ENCODE measurements at places on chromosomes 2 and 18. TPM values are rescaled to one million over a fixed set of nuclear protein-coding genes. Genes with fewer than 3 reads are reported as not detected.
A peak's percentile ranks its signal among the peaks of the same experiment; 100 is the strongest.

DNA sequence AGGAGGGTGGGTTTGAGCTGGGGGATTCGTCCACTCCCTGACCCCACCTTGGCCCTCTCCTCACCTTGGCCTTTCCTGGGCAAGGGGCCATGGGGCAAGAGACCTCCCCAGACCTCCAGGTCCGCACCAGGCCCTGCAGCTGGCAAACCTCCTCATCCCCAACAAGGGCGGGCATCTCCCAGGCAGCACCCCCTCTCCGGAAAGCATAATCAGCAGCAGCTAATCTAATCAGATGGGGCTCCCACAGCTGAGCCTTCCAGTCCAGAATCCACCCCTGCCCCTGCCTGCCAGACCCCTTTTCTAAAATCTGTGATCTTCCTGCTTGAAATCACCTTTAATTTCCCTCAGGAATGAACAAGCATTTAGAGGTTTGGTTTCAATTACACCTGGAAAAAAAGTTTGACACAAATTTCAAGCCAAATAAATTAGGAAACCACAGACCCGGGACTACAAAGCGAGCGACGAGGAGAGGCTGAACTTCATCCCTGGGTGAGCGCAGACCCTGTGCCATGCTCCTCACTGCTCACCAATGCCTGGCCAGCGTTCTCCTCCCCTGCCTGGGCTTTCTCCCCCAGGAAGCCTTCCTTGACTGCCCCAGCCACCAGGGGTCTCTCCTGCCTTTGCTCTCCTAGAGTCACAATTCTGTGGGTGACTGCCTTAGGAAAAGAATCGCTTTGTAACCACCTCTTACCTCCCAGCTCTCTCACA is 143.0 kb upstream of the MYCN start:
- no peak for DNase-seq

DNA sequence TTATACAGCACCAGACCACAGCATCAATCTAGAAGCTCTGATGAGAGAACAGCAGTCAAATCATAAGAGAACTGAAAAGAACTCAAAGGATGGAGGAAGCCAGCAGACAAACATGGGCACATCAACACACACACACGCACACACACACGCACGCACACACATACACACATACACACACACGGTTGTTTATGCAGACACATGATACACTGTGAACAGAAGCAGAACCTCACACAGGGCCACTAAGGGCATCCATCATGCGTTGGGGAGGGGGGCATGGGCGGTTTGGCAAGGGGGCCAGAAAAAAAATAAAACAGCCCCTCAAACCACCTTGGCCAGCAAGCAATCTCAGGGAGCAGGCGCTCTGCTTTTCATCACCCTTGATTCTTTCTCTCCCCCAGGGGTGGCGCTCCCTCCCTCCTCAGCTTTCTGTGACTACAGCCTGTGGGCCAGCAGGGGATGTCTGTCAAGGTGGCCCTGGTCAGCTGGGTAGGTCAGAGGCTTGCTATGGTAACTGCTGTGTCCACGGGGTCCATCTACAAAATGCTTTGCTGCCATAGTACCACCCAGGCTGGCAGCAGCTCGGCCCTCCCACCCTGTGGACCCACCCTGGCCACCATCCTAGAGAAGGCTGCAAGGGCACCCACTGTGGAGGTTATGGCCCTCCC is 318.0 kb downstream of the CELF4 start:
- no peak for DNase-seq

- DNase-seq = no peak
Observed at GRCh38 chr18:26309281-26309680, 83.0 kb downstream of the TAF4B start.

DNA sequence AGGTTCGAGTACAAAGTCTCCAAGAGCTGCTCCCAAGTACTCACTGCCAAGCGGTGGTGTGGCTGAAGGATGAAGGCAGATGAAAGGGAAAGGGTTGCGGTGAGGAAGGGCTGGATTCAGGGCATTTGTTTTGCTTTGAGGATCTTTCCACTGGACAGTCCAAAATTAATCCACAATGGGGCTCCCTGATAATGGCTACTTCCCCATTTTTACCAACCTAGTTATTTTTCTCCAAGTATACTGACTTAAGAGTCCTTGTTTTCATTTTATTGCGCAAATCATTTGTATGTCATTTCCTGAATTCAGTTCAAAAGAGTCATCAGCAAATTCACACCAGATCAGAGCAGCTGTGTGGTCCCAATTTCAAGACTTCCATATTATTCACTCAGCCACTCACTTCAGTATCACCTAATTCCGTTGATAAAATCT is 464 bp upstream of the SESTD1 start:
- peak; percentile 40 for DNase-seq

- DNase-seq = peak; percentile 85
Observed at GRCh38 chr2:196370381-196370780, 199.0 kb upstream of the STK17B start.

DNA sequence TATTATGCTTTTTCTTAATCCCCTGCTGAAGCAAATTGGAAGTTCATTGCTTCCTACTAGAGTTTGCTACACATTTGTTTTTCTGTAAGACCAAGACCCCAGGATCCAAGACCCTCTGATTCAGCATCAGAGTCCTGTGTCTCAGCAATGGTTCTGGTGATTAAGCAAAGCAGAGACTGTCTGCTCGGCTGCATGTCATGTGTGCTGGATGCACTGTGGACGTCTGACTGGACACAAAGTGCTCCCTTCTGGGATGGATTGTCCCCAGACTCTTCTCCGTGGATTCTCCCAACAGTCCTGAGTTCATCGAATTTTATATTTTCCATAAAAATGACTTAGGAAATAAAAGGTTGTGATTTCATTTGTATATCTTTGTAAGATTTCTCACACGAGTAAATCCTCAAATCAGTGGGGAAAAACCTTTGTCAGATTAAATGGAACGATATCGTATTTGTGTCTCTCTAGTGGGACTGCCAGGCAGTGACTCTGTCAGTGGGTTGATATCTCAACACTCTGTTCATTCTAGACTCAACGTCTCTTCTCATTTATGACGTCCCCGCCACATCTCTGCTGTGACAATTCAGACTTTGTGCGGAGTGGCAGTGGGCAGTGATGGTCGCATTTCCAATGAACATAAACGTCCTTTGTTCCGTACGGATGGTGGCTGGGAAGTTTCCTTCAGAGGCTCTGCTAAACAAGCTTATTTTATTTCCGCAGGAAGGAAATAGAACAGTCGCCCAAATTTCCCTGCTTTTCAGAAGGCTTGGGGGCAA is 58.6 kb downstream of the NCAPH start:
- DNase-seq = peak; percentile 32

GRCh38 chr2:110657724-110658305 is 20.0 kb downstream of the BUB1 start:
- no peak for DNase-seq

DNA sequence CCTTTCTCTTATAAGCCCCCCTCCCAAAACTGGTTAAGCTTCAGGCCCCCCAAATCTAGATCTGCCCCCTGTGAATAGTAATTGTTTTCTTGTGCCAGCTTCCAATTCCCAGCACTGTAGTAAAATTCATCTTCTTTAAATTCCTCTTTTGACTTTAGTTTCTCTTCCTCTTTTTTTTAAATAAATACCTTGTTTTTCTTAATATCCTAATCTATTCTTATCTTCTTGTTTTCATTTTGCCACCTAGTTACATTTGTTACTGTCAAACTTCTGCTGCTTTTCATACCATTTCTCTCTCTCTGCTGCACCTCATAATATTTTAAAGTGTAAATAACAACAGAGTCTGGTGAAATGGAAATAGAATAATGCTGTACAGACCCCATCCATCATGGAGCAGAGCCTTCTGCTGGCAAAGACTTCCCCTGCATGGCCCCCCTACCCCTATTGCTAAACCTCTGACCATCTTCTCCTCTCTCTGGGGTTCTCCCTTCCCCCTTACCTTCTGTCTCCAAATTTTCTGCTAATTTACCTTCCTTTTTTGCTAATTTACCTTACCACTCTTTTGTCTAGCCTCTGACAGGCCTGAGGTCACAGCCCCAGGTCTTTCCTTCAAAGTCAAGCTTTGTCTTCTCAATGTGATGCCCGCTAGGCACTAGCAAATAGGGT is 94.9 kb upstream of the PAPOLG start:
- DNase-seq = no peak

GRCh38 chr2:16215902-16216557 is 275.7 kb downstream of the MYCN start:
- no peak for DNase-seq

- no peak for DNase-seq
Observed at GRCh38 chr2:154370873-154371272, 327.6 kb upstream of the KCNJ3 start.

GCKR gene
- not detected for total RNA-seq

C2orf72 gene
- total RNA-seq = 0.48 TPM

G6PC2 gene
- not detected for total RNA-seq

PREB gene
- total RNA-seq = 73.1 TPM

SERPINB13 gene
- not detected for total RNA-seq
